ENCODE measurements at places on chromosomes 2 and 18.

DNA sequence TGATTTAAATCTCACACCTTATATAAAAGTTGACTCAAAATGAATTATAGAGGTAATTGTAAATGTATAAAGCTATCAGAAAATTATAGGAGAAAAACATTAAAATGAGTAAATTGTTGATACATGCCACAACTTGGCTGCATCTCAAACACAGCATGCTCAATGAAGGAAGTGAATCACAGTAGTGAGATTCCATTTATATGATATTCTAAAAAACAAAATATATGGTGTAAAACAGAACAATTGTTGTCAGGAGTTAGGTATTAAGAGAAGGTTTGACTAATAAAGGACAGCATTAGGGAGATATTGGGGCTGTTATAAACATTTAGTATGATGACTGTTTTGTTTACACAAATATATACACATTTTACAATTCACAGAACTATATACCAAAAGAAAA is 356.6 kb upstream of the CELF4 start:
- no peak for DNase-seq

- DNase-seq: no peak
Observed at GRCh38 chr2:239300871-239301735, 99.7 kb downstream of the HDAC4 start.

GRCh38 chr2:88069117-88069516 is 1.5 kb downstream of the SMYD1 start:
- DNase-seq: no peak

DNA sequence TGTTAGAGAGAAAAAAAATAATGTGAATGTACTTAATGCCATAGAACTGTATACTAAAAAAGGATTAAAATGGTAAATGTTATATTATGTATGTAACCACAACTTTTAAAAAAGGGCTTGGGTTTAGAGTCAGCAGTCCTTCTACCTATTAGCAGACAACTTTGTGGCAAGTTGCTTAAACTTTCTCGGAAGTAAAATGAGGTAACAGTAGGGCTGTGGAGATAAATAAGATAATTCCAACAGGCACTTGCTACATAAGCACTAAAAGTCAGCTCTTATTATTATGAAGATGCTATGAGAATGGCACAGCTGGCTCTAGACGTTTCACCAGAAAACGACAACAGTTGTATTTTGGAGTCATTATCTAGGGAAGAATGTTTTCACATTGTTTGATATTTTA is 31.3 kb downstream of the AAK1 start:
- no peak for DNase-seq

- no peak for DNase-seq
Observed at GRCh38 chr18:76487070-76487469, 8.0 kb downstream of the ZNF516 start.

DNA sequence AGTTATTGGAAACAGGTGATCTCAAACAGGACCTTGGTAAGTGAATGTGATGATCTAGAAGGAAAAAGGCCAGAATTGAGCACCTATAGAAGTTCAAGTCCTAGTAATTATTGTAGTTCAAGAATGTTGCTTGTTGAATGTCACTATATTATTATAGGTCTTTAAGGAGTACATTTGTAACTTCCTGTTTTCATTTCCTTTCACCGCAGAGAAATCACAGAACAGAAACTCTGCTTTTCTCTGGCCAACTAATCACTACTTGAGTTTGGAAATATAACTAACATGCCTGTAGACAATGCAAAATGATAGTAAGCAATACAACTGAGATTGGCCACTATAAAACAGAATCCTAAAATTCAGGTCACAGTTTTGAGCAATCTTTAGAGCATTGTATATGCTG is 61.8 kb upstream of the EFEMP1 start:
- DNase-seq: no peak

GRCh38 chr18:75214766-75215510 is 4.3 kb downstream of the TSHZ1 start:
- DNase-seq: no peak

- no peak for DNase-seq
Observed at GRCh38 chr2:231497651-231498050, 32.6 kb downstream of the NMUR1 start.

GRCh38 chr2:24307961-24308360 is 52.4 kb downstream of the ITSN2 start:
- DNase-seq: no peak

DNA sequence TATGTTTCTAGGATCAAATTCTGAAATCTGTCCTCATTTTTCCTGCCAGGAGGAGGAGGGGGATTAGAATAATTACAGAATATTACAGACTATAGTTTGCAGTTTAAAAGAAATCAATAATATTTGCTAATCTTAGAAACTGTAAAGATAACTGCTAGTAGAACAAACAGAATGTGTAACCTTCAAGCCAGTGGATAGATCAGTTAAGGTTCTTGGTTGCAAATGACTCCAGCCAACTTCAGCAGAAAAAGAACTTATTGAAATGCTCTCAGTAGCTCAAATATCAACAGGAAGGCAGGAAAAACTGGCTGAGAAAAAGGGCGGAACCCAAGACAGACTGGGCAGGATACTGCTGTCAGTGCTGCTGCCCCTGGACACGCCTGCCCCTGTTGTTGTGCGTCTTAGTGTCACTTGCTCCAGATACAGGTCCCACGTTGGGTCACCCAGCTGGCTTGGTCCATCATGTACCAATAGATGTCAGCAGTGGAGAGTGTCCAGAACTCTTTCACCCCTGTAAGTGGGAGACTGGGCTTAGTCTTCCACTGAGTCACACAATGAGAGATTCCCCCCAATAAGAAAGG is 10.2 kb downstream of the NMUR1 start:
- no peak for DNase-seq

Measured in T-helper 2 cell (primary cell).